ENCODE measurements at places on chromosomes 13 and 19. TPM values are rescaled to one million over a fixed set of nuclear protein-coding genes. Genes with fewer than 3 reads are reported as not detected.

DNA sequence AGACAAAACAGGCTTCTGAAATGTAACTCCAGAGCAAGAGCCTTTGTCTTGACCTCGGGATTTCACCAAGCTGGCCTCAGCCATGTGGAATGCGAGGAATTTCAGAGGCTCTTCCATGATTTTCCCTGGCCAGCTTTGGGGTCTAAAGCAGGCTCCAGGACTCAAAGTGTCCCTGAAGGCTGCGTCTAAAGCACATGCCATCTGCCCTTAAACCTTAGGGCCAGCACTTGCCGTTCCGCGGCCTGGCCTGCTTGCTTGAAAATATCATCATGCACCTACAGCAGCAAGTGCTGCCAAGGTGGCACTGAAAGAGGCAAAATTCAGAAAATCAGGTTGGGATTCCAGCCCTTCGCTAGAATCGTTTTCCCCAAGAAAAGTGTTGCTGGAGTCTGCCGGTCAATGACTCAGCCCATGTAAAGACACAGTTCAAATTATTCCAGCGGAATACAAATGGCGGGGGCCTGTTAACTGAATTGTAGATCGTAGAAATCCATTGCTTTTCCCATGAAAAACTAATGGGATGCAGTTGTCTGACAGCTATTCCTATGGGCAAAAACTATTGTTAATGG, 105.7 kb upstream of the RAP2A start:
- peak; percentile 57 for DNase-seq

DNA sequence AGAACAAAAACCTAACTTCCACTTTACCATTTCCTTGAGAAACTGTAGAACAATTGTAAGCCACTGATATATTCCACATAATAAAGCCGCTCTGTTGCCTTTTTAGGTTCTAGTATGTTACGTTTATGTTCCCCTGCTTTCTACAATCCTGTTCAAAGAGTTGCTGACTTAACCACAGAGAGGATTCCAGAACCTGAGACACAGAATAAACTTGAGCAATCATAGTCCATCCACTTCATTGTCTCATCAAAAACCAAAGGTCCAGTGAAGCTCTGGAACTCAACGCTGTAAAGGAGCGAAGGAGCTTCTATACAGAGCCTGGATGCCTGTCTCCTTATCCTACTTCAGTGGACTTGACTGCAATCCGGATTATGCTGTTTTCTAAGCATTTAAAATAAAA, 4.6 kb downstream of the STARD13 start:
- DNase-seq: no peak

- DNase-seq: no peak
These were observed 116.5 kb upstream of the FBXL3 start for GRCh38 chr13:77143431-77143830.

DNA sequence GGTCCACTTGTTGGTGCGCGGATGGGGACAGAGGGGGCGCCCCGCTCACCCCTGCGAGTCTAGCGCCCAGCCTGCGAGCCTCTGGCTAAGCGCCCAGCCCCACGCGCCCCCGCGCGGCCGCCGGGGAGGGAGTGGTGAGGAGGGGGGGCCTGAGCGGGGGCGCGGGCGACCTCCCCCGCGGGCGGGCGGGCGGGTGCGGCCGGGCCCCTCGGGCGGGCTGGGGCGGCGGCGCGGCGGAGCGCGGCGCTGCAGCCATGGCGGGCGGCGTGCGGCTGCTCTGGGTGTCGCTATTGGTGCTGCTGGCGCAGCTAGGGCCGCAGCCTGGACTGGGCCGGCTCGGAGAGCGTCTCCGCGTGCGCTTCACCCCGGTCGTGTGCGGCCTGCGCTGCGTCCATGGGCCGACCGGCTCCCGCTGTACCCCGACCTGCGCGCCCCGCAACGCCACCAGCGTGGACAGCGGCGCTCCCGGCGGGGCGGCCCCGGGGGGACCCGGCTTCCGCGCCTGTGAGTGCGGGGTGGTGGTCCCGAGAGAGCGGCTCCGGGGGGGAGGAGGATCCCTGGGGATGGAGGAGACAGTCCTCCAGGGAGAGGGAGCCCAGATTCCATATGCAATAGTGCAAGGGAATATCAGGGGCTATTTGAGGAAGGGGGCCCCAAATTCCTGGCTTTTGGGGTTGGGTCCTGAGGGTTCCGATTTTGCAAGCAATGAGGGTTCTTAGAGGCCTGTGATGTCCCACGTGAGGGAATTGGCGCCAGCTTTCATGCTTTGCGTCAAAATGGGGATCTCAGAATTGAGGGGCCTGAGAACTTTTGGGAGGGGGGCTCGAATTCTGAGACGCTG, at the start of gene LTBP4:
Gene LTBP4 (plus strand): TSS at position 236 of the 841 bp plus-strand sequence. CDS start 19 bp downstream, at position 255.
- DNase-seq: peak; percentile 72

DNA sequence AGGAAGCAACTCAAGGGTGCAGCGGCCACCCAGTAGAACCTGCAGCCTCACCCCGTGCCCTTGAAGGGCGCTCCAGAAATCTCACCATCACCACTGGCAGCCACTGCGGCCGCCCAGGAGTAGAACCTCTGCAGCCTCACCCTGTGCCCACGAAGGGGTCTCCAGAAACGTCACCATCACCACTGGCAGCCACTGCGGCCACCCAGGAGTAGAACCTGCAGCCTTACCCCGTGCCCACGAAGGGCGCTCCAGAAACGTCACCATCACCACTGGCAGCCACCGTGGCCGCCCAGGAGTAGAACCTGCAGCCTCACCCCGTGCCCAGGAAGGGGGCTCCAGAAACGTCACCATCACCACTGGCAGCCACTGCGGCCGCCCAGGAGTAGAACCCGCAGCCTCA, 336.0 kb downstream of the TEX29 start:
- DNase-seq: no peak

DNA sequence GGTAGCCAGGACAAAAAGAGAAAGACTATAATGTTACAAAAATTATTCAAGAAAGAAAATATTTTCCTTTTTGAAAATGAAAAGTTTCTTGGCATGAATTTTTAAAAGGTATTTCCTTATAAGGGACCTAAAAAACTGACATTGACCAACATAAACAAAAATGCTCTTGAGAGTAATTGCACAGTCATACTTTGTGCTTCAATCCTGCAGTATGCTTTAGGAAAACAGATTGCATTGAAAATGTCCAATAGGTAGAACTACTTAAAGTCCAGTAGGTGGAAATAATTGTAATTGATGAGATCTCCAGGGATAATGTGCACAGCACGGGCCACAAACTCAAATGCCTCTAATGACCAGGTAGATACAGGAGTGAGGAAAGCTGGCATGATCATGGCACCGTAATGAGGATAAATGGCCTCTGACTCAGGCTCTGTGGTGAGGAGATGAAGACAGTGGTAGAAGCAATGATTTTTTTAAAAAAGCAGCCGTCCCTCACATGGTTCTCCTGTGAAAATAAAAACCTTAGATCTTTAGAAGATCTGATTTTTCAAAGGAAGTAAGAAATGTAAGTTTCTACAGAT, 278.0 kb downstream of the ITGBL1 start:
- peak; percentile 35 for DNase-seq

DNA sequence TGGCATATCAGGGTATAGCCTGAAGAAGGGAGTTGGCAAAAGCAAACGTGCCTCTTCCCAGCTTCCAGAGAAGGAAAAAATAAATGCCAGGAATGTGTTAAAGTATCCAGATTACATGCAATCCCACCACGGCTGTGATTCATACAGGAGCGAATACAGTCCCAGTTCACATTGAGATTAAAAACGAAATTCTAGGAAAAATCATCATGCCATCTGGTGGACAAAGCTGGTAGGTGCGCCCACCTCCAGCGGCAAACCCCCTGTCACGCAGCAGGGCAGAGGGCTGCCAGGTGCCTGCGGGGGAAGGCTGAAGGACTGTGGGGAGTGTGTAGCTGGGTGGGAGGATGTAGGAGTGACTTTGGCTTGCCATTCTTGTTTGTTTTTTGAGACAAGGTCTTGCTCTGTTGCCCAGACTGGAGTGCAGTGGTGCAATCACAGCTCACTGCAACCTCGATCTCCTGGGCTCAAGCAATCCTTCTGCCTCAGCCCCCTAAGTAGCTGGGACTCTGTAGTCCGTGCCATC, 6.4 kb upstream of the DMWD start:
- DNase-seq: peak; percentile 73

- DNase-seq: peak; percentile 22
These were observed 28.0 kb upstream of the KBTBD7 start for GRCh38 chr13:41222259-41222852.

DNA sequence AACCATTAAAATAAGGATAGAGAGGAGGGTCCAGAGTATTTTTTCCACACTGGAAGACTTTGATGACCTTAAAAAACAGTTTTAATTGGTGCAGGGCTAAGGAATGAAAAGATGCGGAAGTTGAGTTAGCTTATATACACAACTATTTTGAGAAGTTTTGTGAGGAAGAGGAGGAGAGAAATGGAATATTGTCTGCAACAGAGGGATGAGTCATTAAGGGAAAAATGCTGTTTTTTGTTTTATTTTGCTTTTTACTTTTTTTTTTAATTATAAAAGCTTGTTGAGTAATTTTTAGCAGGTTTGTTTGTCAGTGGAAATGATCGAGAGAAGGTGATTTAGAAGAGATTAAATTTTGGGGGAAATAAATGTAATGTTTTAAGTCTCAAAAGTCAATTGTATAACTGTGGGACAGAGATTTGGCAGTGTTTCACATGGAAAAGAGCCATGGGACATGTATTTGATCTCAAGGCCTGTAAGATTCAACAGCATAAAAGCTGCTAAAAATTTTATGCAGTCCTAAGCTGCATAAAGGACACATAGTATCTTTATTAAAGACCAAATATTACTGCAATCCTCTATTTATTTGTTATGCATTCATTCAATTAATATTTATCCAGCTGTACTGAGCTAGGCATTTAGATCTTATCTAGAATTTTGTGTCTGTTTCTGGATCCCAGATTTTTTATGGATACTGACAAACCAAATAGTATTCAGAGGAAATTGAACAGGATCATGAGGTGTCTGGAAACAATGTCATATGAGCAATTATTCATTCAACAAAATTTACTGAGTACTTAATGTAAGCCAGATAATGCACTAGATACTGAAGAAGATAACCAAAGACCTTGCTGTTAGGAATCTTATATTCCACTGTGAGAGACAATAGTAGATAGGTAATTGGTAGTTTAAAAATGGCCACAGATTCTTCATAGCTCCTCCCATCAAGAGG, 72.7 kb downstream of the DNAJC15 start:
- no peak for DNase-seq

Gene CBARP
- 0.86 TPM for total RNA-seq

DNA sequence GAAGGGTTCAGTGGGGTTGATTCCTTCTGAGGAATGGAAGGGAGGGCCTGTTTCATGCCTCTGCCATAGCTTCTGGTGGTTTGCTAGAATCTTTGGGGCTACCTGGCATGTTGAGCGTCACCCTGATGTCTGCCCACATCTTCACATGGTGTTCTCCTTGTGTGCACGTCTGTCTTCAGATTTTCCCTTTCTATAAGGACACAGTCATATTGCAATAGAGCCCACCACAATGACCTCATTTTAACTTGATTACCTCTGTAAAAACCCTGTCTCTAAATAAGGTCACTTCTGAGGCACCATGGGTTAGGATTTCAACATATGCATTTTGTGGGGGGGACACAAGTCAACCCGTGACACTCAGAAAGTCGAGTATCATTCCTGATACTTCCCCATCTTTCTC, 257.9 kb downstream of the COG6 start:
- DNase-seq: no peak

Gene ZNF230
- 4.9 TPM for total RNA-seq

Gene ACER1
- total RNA-seq: not detected

Gene CCDC124
- total RNA-seq: 44.7 TPM

Gene KCNJ14
- total RNA-seq: 1.8 TPM

Gene IGFL3
- total RNA-seq: not detected

- DNase-seq: no peak
These were observed 126.2 kb downstream of the LMO7 start for GRCh38 chr13:75762076-75762937.

GRCh38 chr19:18541258-18541991, 1.9 kb downstream of the FKBP8 start:
- no peak for DNase-seq

Gene TRPC4
- total RNA-seq: not detected

DNA sequence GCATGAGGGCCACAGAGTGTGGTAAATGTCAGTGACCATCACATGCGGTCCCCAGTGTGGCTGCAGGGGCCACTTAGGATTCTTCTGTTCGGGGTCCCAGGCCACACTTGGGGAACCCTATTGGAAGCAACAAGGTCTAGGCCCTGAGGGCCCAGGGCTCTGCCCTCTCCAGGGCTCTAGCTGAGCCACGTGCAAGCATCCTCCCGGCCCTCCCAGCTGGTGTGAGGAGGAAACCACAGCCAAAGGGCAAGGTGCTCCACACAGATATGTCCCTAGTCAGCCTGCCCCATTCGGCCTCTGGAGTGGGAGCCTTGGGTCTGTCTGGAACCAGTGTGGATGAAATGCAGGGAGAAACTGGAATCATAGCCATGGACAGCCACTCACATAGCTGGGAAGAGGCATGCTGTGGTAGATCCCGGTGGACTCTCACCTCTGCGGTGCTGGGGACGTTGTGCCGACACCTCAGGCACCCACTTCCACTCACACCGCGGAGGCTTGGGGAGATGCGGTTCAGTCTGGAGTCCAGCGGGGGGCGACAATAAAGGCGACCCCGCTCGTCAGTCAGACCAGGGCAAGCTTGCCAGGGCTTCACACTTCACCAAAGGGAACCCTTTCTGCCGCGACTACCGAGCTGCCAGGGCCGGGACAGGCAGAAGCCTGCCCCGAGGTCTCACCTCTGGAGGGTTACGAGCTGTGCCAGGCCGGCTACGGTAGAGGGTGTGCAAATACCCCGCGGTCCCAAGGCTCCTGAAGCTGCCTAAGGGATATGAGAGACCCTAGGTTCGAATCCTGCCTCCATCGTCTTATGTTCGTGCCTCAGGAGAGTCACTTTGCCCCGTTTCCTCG, 4.3 kb upstream of the ZNF497 start:
- DNase-seq: no peak

Gene SIGLECL1
- total RNA-seq: 0.06 TPM

DNA sequence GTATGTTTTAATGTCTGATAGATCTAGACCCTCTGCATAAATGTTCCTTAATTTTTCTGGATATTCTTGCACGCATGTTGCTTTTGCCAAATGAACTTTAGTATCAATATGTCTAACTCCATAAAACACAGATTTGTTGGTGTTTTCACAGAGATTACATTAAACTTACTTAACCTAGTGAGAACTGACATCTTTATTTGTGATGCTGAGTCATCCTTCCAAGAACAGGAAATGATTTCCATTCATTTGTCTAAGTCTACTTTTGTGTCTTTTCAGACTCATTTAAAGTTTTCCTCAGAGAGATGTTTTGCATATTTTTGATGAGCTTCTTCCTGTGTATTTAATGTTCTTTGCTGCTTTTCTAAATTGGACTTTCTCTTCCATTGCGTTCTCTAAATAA, 184.0 kb downstream of the SLC7A1 start:
- no peak for DNase-seq

GRCh38 chr13:110993788-110994187, 78.9 kb upstream of the ANKRD10 start:
- DNase-seq: no peak

- no peak for DNase-seq
These were observed 5.2 kb downstream of the PLEKHJ1 start for GRCh38 chr19:2230807-2231533.

All from Daoy (cell line).